ENCODE measurements at places on chromosomes 11 and 22.

- peak; percentile 90 for DNase-seq
Measured at GRCh38 chr11:102226702-102227490, 90.4 kb upstream of the BIRC3 start.

DNA sequence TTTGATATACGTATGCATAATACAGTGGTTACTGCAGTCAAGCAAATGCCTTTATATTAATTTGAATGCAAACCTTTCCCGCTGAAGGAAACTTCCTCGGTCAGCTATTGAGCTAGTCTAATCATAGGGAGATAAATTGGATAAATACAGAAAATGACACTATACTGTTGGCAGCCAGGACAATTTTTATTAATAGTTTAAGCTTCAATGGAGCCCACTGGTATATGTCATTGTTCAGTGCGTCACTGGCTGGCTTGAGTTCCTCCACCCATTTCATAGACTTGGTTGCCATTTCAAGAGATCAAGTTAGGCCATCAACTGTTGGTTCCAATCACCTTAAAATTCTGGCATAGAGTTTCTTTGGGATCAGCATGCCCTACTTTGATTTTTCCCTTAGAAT is 32.5 kb upstream of the DNAJB7 start:
- no peak for DNase-seq

DNA sequence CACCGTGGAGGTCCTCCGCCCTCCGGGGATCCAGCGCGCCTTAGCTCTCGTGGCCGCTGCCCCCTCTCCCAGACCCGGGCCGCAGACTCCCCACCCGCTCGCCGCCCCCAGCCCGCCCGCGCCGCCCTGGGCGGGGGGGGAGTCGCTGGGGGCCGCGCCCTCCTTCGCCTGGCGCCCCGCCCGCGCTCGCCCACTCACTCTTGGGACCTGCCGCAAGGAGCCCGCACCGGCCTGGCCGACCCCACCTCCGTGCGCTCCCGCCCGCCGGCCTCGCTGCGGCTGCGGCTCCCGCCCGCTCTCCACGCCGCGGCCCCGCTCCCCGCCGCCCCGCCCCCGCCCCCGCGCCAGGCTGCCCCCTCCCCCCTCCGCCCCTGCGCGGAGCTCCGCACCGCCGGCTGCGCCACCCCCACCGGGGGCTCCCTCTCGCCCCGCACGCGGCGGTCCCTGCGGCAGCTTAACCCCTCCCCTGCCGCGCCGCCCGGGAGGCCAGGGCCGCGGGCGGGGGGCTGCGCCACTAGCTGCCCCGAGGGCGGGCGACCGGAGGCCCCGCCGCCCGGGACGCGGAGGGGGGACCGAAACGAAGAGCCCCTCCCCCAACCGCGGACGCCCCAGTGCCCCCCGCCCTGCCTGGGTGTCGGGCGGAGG is 724 bp upstream of the RASGRP2 start:
- no peak for DNase-seq

DNA sequence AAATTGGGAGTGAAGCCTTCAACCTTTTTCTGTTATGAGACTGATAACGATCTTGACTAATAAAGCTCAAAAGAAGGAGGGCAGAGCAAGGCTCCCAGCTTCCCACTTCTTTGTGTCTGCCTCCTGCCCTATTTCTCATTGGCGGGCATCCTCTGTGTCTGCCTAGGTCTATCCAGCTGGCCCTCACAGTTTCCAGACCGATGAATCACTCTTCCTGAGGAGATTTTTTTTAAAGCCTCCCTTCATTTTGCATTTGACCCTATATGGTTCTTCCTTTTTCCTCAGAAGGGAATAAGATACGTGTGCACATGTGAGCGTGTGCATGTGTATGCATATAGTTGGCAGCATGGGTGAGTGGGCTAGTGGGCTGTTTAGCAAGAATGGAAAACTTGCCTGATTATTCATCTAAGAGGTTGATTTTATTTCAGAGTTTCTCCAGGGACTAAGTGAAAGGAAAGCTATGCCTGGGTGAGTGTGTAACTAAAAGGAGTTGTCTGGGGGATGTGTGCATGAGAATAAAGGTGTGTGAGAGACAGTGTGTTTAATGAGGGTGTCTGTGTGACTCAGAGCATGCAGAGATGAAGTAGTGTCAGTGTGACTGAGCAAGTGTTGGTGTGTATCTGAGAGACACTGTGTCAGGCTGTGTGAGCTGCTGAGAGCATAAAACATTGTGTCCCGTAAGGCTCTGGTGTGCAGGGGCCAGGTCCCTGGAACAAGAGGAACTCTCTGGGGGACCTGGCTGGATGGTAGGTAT is 12.2 kb downstream of the PHLDB1 start:
- peak; percentile 94 for DNase-seq

GRCh38 chr11:3161720-3162409 is 3.2 kb downstream of the OSBPL5 start:
- DNase-seq = no peak

DNA sequence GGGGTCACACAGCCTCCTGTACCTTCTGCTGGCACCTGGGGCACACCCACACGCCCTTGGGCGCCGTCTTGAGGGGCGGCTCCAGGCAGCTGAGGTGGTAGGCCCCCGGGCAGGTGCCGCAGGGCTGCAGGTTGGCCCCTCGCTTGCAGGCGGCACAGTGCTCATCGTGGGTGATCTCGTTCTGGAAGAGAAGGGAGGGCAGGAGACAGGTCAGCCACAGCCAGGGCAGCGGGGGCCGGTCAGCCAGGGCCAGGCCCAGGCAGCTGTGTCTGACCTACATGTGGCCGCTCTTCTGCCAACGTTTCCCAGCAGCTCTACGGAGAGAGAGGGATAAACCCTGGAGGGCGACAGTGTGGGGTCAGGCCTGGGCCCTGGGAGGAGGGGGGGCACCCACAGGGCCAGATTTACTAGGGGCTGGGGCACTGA is 121.9 kb downstream of the PHF21B start:
- no peak for DNase-seq

DNA sequence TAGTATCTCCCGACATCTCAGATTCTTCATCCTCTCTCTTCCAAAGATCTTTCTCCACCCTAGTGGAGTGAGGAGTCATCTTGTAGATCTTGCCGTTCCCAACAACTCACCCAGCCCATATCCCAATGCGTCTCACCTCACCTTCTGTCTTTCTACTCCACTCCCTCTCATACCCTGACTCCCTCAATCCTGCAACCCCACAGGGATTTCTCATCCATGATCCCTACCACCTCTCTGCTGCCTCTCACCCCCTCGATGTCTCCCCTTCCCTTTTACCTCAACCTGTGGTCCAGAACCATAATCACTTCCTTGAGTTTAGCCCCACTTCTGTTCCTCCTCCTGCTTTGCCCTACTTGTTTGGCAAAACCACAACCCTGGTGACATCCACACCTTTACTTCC is 41.7 kb downstream of the OTOG start:
- DNase-seq = no peak

GRCh38 chr11:61904539-61905048 is 12.8 kb downstream of the RAB3IL1 start:
- peak; percentile 32 for DNase-seq

- DNase-seq = peak; percentile 90
Measured at GRCh38 chr11:36312611-36313472, 16.8 kb downstream of the PRR5L start.

GRCh38 chr11:35143297-35144135 is 4.5 kb downstream of the CD44 start:
- DNase-seq = peak; percentile 69

DNA sequence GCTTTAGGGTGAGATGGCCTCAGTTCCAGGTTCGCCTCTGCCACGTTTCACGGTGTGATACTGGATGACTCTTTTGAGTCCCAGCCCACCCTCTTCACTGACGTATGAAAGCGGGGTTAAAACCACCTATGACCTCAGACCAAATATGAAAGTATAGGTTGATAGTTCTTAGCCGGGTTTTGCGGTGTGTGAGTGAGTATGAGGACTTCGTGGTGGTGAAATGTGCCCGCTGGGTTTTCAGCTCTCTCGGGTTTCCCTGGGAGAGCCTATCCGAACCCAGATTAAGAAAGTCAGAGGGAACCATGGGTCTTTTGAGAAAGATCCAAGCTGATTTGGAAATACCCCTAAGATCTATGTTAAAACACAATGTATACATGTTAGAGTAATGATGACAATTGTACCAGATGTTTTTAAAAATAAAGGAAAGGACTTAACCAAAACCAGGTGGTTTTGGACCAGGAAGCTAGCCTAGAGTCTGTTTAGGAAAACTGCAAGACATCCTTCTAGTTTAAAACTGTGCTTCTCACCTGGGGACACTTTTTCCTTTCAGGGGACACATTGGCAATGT is 25.8 kb upstream of the ST3GAL4 start:
- no peak for DNase-seq

DNA sequence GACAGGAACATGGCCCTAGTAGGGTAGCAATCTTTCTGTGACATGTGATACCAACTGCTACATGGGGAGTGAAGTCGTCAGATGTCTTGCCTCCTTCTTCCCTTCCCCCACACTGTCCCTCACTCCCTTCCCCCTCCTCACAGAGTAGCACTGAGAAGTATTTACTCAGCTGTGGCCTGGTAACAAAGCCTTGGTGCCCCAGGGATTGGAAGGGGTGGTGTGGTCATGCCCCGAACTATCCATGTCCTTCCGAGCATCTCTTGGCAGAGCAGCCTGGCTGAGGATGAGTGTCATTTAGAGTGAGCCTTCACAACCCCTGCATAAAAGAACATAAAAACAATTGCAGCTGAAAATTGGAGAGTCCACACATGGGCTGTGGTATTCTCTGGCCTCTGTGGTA is 46.1 kb downstream of the ARFGAP2 start:
- no peak for DNase-seq

- no peak for DNase-seq
Measured at GRCh38 chr11:102722821-102723220, 1.9 kb downstream of the MMP8 start.

GRCh38 chr22:26409719-26410335 is 19.2 kb upstream of the ASPHD2 start:
- DNase-seq = no peak

DNA sequence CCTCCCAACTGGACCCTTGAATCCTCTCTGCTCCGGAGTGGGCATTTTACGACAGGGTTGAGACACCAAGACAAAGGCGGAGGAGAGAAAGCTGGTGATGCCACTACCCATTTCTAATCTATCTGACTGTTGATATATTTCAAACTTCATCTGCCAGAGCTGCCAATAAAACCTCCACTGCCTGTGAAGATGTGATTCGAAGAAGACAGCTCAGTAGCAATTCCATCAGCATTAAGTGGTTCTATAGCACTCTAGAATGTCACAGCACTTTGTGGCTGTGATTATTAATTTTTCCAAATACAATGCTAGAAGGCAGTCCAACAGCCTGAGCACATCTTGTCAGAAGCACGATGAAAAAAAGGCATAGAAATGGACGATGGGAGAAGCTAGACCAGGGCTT is 282.8 kb downstream of the OPCML start:
- no peak for DNase-seq

- no peak for DNase-seq
Measured at GRCh38 chr22:32574958-32575910, 100.6 kb downstream of the FBXO7 start.

DNA sequence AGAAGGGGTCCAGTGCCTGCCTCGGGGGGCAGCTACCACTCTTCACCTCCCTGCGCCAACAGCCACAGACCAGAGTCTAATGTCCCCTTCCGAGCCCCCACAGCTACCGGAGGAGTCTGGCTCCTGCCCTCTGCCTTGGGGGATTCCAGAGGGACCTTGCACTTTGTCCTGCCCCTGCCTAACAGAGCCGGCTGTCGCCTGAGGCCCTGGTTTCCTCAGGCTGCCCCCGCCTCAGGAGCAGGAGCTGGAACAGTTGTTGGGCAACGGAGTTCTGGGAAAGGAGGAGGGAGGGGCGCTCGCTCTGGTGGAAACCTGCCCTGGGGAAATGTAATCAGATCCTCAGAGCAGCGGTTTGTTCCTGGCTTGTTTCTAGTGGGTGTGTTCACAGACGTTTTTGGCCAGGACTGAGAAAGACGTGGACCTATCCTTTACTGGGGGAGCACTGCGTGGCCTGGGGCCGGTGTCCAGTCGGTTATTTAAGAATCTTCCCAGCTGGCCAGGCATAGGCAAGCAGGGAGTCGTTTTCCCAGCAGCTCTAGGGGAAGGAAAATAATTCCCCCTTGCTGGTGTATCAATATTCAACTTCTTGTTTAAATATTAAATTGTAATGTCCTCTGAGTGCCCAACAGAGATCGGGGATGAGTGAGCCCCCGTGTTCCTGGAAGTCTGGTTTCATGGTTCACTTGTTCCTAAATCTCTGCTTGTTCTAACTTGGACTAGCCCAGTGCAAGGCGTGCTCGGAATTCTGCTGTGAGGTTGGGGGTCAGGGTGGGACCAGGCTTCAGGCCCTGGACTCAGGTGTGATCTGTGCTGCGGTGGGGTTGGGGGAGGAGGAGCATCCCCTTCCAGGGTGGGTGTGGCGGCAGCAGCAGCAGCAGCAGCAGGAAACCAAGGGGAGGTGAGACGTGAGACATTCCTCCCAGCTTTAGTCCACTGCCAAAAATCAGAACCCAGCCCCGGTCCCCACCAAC is 32.1 kb downstream of the A4GALT start:
- DNase-seq = peak; percentile 90

DNA sequence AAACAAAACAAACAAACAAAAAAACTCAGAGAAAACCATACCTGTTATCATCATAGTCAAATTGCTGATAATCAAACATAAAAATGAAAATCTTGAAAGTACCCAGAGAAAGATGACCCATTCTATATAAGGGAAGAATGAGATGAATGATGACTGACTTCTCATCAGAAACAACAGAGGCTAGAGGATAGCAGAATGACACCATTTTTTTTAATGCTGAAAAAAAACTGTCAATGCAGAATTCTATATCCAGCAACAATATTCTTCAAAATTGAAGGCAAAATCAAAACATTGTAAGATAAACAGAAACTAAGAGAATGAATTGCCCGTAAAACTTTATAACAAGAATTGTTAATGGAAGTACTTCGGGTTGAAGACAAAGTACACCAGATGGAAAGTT is 122.1 kb downstream of the ENTHD1 start:
- no peak for DNase-seq

DNA sequence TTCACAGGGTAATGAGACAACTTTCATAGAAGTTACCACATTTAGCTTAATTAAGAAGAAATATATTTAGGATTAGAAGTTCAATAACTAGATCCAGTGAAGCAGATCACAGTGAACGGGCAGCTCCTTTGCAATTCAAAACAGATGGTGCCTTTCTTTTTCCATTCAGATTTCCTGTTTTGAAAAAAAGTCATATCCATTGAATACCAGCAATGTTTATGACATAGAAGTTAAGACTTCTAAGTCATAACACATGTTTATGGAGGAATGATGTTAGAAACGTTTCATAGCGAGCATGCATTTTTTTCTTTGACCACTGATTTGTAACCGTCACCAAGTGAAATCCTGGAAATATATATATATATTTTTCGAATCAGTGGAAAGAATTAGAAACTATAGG is 24.7 kb downstream of the LUZP2 start:
- DNase-seq = no peak
